BE2C (cell line): ENCODE measurements at places on chromosomes 11 and 22.
A peak's percentile ranks its signal among the peaks of the same experiment; 100 is the strongest.

GRCh38 chr11:119322921-119323531, 6.1 kb upstream of the MCAM start:
- DNase-seq = no peak

DNA sequence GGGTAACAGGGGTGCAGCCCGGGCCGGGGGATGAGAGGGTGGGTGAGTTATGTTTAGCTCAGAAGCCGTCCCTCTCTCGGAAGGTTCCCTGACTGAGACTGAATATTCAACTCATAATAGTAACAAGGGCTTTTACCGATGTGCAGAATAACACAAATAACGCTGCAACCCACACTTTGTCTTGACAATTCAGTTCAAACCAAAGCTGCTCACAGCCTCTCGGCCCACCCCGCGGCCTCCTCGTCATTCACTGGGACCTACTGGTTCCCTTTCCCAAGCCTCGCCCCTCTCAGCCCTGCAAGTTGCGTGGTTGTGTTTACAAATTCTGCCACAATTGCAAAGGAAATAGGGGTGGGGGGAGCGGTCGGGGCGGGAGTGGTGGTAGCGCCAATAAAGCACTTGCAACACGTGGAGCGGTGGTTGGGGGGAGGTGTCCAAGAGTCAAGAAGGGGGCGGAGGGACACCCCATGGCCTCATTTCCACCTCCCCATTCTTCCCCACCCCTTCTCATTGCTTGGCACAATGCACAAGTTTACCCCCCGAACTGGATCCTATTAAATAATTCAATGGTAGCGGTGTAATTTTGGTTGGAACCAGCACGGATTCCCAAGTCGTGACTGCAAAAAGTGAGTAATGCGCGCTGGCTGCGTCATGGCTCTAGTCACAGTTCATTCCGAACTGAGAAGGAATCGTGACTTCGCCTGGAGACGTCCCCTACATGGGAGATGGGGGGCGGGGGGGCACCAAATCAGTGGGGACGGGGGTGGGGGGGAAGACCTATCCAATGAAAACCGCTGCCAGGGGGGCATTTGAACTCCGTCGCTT, 102.0 kb upstream of the HSD17B12 start:
- DNase-seq = no peak

DNA sequence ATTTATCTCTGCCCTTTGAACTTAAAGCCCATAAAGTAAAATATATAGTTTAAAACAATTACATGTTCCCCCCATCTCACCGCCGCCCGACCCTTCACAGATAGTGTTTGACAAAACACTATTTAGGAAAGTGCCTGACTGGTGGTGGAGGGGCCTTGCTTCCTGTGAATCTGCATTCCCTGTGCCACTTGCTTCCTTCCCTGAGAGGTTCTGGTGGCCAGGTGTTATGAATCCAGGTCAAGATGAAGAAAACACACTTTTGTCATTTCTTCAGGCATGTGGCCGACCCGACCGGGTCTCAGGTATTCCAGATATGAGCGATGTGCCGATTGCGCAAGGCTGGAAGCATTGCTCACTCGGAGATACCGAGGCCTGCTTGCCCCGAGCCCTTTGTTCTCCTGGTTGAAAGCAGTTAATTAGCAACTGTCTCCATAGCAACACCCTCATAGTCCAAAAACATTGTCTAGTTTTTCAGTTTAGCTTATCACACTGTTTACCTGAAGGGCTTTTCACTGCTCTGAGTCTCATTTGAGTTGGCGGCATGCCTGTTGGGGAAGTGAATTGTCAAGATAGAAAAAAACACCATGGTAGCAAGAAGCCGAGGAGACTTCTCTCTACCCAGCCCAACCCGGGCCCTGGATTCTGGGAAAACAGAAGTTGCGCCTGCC, 128.3 kb downstream of the TEAD1 start:
- DNase-seq = peak; percentile 67

DNA sequence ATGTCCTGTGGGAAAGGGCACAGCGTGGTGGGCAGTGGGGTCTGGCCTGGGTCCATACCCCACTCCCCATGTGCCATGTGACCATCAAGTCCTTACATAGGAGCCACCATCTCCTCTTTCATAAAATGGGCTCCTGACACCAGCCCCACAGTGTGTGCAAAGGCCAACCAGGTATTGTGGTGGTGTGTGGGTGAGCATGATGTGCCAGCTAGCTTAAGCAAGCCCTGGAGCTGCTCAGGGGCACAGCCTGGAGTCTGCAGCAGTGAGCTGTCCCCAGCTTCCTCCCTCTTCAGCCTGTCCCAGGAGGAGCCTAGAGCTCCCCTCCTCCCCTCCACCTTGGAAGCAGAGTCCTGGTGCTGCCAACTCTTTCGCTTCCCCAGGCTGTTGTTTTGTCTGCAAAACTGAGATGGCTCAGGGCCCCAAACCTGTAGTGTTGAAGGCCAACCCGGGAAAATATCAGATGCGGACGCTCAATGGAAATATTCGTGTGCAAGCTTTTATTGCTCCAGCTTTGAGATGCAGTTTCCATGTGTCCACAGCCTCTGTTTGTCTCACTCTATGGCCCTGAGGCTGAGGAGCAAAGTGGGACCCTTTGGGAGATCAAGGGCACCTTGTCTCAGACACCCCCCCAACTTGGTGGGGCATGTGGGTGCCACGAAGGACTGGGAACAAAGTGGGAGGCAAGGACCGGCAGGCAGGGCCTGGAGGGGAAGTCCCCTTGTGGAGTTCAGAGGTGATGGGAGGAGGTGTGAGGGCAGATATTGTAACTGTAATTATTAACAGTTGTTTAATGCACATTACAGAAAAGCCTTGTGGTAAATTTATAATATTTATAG, 92.6 kb downstream of the CTTN start:
- DNase-seq = peak; percentile 4

GRCh38 chr11:87013912-87014825, 23.6 kb upstream of the TMEM135 start:
- DNase-seq = no peak

DNA sequence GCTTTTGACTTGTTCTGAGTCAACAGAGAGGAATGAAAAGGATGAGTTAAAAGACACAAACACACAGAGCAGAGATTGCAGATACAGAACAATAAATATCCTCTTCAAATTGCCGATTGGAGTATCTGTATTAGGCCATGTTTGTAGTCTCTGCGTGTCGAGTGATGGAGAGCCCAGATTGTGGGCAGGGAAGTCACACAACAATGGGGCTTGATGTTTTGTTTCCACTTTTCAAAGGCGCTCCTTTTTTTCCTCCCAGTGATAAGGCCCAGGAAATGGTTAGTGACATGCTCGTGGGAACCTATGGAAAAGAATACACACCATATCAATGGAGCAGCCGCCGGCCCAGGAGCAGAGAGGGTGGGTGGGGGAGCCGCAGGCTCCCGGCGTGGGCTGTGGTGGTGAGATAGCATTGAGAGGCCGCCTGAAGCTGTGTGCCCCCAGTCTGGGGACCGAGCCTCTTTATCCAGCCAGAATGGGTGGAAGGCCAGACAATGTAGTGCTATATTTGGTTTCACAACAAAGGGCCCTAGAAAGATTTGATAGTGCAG, 555.9 kb downstream of the INSC start:
- no peak for DNase-seq

GRCh38 chr11:1887451-1888346, 4.0 kb downstream of the PRR33 start:
- no peak for DNase-seq

- DNase-seq = no peak
Observed at GRCh38 chr11:69531071-69531716, 49.7 kb downstream of the LINC01488 start.

- no peak for DNase-seq
Observed at GRCh38 chr11:80958987-80959386, 1518.2 kb upstream of the TENM4 start.

DNA sequence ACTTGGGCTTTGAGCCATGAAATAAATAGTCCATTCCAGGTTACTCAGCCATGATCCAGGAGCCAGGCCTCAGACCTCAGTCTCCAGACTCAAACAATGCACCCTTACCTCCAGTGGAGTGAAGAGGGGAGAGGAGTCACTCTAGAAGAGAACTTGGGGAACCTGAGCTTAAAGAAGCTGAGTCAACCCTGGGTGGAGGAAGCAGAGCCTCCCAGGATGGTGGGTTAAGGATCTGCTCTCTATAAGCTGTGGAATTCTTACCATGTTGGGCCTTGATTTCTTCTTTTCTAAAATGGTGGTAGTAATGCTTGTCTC, 113.2 kb downstream of the NECTIN1 start:
- no peak for DNase-seq

DNA sequence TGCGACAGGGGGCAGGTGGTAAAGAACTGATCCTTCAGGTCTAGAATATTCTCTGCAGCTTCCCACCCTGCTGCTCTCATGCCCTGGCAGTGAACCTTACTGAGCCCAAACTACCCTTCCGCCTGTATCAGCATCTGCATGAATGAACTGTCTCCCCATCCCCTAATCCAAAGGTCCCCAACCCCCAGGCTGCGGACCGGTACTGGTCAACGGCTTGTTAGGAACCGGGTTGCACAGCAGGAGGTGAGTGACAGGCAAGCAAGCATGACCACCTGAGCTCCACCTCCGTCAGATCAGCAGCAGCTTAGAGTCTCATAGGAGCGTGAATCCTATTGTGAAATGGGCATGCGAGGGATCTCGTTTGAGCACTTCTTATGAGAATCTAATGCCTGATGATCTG, 58.2 kb upstream of the LMO1 start:
- no peak for DNase-seq

- no peak for DNase-seq
Observed at GRCh38 chr11:34168642-34169420, 63.4 kb downstream of the NAT10 start.

- no peak for DNase-seq
Observed at GRCh38 chr11:47161890-47162289, 14.8 kb downstream of the ARFGAP2 start.

DNA sequence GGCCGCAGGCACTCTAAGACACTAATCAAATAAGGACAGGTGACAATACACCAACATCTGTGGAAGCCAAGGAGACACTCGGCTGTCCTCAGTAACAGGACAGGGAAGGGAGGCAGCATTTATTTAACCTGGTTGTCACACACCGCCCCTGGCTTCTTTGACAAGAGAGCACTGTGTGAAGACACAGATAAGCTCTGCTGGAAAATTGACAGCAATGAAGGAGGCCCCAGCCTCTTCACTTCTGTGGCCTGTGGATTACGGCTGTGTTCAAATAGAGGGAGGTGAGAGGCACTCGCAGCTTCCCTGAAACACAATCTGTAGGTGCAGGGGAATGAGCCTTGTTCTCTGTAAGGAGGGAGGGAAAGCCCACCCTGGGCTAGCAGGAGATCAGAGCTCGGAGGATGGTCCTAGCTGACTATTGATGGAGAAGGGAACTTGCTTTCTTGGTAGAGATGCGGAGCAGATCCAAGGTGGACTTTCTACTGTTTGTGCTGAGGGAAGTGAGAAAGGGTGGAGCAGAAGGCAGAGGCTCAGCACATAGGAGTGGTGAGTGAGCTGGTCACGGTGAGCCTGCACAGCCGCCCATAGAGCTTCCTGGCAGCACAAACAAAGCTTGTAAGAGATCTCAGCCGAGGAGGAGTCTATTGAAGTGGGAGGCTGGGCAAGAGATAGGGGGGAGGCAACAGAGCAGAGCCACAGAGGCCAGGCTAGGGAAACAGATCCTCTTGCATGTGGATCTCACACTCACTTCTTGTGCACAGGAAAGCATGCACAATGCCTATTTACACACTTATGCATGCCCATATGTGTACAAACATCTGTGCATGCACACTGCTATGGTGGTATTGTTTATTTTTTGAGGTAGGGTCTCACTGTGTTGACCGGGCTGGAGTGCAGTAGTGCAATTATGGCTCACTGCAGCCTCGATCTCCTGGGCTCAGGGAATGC, 114.6 kb upstream of the THY1 start:
- no peak for DNase-seq

- no peak for DNase-seq
Observed at GRCh38 chr11:9568854-9569587, 4.4 kb upstream of the WEE1 start.
